ENCODE measurements at places on chromosomes 1 and 21.
A peak's percentile ranks its signal among the peaks of the same experiment; 100 is the strongest.

DNA sequence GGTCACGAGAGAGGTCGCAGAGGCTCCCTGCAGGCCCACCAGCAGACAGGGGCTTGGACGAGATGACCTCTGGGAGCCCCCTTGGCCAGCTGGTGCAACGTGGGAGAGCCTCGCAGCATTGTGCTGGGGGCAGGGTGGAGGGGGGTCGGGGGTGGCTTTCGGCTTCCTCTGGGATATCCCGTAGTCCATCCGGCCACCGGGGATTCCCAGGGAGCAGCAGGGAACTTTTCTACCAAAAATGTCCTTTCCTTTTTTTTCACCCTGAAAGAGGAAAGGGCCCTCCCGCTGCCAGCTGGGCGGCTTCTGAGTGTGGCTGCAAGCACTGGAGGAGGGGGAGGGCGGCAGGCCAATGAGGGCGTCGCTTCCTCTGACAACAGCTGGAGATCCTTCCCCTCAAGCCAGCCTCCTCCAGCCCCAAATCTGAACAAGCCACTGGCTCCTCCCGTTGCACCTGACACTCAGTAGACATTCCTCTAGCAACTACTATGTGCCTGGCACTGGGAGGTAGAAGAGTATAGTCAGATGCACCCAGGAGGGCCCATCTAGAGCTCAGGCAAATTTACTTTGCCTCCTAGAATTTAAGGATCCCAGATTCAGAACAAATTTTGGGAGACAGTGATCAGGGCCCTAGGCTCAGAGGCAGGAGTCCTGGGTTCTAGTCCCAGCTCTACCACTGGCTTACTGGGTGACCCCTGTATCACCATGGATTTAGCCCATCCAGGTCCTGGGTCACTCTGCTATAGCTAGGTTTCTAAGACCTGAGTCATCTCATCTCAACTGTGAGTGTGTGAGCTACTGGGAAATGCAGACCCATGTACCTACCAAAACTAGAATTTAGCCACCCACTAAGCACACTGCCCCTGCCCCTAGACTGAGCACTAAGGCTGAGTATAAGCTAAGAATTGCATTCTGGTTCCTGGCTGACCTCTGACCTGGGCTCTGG, 2.7 kb downstream of the MOB3C start:
- DNase-seq: peak; percentile 24

DNA sequence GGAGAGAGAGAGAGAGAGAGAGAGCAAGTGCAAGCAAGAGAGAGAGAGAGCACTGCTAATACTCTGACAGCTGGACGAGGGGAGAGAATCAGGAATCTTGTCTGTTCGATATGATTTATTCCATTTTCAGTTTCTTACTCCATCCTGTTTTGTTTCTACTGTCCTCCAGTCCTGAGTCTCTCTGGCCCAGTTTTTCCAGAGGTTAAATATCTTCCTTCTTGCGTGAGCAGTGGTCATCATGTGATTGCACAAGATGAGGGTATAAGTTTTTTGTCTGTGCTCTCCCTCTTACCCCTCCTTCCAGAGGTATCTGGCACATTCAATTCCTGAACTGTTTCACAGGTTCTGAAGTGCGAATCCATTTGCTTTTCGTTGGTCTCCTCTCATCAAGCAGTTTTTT, 16.8 kb downstream of the UBE2U start:
- no peak for DNase-seq

GRCh38 chr1:109826446-109826845, 62.7 kb upstream of the EPS8L3 start:
- DNase-seq: no peak

DNA sequence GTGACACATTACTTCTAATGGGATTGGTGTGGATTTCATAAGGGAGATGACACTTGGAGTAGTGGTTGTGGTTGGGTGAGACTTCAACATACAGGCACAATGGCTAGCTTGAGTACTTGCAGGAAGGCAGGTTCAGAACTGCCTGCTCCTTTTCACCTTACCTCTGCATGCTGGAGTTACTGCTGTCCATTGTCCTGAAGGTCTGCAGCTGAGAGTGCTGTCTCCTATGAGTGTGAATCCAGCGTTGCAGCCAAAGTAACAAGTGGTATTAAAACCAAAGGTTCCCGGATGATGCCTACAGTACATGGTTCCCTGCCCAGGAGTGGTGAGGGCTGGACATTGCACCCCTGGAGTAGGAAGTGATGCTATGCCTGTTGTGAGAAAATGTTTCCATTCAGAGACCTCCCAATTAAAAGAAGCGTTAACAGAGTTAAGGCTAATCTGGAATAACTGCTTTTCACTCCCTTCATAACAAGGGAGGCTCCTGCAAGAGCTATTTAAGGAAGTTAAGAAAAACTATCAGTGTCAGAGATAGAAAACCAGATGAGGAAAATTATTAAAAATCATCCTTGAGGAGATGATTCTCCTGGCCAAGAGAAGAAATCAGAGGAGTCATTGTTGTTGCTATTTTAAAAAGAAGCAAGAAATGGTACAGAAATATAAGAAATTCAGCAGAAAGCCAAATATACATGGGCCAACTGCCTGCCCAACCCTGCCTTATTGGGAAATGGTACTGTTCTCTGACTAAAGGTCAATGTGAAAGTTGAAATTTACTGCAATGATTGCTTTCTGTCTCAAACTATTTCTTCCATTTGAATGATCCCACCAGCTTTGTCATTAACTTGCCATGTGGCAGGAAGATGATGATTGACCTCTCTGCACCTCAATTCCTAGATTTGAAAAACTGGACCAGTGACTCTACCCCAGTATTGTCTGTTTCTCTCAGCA, 9.8 kb upstream of the F5 start:
- no peak for DNase-seq

DNA sequence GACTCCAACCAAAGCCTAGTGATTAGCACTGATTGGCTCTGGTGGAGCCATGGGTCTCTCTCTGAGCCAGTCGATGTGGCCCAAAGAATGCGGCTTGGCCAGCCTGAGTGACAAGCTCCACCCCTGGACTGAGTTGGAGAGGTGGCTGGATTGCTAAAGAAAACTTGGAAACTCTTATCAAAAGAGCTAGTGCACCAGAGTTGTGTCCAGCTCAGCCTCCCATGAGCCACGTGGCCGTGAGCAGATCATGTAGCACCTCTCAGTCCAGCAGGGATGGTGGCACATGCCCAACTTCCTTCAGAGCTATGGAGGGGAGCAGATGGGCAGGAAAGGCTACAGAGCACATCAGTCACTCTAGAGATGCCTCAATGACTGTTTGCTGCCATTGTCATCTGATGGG, 142.8 kb upstream of the VAMP3 start:
- no peak for DNase-seq

DNA sequence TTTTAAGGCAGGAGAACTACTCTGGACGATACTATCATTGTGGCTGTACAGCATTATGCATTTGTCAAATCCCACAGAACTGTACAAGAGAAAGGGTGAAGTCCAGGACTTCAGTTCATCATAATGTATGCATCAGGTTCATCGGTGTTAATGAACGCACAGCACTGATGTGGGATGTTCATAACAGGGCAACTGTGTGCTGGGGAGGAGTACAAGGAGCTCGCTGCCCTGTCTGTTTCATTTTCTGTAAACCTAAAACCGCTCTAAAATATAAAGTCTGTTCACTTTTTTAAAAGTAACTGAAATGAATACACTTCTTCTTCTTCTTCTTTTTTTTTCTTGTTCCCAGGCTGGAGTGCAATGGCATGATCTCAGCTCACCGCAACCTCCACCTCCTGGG, 25.0 kb downstream of the TMPRSS2 start:
- no peak for DNase-seq

DNA sequence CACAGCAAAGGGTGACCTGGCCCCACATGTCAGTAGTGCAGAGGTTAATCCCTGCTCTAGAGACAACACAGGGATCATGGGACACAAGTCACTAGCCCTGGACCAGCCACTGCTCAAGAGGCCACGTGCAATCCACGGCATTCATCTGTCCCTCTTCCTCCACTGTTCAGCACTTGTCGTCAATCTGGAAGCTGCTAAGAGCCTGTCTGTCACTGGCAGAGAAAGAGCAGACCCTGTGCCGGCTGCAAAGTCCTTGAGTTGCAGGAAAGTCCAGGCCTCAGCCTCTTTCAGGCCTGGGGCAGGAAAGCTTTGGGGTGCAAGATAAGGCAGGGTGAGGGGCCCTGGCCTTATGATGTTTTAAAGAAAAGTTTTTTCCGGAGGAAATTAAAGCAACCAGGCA, 16.7 kb downstream of the CELA2B start:
- no peak for DNase-seq

- DNase-seq: no peak
Measured at GRCh38 chr1:77056525-77056924, 162.7 kb downstream of the PIGK start.

DNA sequence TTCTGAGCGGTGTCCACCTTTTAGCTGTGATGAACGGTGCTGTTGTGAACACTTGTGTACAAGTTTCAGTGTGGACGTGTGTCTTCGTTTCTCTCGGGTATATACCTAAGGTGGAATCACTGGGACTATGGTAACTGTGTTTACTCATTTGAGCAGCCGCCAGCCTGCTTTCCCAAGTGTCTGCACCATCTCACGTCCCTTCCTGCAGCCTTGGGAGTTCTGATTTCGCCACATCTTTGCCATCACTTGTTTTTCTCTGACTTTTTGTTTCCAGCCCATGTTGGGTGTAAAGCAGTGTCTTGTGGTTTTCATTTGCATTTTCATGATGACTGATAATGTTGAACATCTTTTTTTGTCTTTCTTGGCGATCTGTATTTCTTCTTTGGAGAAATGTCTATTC, 40.4 kb downstream of the COL18A1 start:
- DNase-seq: no peak

GRCh38 chr1:246934765-246935164, 3.0 kb upstream of the AHCTF1 start:
- DNase-seq: no peak

DNA sequence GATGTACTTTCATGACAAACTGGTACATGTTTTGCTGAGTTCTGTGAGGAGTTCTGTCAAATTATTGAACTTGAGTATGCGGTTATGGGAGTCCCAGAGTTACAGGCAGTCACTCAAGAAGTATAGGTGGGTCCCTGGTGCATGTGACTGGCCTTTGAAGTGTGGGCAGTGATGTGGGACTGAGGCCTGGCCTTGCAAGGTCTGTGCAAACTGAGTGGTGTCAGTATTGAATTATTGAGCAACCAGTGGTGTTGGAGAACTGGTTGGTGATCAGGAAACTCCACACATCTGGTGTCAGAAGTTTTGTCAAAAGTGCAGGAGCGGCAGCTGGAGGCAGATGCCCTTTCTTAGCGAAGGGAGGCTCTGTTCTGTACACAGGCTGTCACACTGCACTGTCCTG, 5.2 kb downstream of the ZNF678 start:
- no peak for DNase-seq

GRCh38 chr1:114585231-114585630, 3.8 kb upstream of the BCAS2 start:
- DNase-seq: no peak

GRCh38 chr1:66840929-66841328, 39.9 kb upstream of the INSL5 start:
- no peak for DNase-seq

DNA sequence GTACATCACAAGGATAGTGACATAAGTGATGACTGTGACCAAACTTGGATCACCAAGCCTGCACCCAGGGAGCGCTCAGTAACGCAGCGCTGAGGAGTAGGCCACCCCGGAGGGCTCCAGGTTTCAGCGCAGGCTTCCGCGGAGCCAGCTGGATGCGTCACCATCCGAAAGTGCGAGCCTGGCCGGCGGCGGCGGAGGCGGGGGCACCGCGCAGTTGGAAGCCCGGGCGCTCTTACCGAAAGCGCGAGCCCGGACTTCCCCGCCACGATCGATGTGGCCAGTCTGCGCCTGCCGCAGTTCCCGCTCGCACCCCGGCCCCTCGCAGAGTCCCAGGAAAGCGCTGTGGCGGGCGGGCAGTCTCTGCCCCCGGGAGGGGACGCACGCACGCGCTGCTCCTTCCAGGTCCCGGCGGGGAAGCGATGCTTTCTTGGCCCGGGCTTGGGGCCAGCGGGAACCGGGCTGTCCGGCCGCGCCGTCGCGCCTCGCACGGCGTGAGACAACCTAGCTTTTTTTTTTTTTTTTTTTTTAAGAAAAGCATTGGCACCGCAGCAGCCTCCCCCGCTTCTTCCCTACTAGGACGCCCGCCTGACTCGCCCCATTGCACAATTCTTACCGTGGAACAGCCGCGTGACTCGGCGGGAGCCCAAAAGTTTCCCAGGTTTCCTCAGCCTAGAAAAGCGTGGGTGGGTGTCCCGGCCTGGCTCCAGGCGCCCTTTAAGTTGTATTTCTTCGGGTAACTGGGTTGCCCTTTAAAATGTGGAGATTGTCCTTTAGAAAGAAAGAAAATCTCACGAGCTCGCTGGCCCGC, 36.4 kb upstream of the JAK1 start:
- DNase-seq: peak; percentile 50

GRCh38 chr1:59814901-59815825, at the start of gene HOOK1:
TSS of gene HOOK1 (plus strand) at chr1:59814949. CDS start at chr1:59815118, 169 bp downstream.
- DNase-seq: no peak

DNA sequence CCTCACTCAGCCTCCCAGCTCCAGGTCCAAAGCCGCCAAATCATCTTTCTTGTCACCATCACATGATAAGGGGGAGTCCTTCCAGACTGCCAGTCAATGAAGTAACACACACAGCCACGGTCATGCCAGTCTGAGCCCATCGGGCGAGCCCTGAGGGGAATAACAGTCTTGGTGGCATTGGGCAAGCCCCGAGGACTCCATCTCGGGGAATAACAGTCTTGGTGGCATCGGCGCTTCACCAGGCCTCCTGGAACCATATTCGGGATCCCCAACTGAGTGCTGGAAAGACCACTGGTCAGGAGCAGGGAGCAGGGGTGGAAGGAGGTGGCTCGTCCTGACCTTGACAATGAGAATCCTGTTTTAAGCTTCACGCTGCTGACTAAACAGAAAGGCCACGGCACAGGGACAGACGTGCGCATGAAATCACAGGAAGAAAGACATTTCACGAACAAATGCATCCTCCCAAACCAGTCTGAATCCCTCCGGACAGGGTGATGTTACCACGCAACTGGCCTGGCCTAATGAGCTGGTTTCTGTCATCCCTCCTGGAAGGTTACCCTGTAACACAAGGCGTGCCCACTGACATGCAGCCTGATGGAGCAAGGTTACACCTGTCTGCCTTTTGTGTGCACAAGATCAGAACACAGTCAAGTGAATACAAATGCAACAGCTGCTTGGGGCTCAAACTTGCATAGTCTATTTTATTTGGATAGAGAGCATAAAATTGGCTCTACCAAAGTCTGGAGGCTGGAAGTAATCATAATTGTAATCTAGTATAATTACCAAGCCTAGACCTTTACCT, 517.4 kb downstream of the KIF26B start:
- DNase-seq: no peak

DNA sequence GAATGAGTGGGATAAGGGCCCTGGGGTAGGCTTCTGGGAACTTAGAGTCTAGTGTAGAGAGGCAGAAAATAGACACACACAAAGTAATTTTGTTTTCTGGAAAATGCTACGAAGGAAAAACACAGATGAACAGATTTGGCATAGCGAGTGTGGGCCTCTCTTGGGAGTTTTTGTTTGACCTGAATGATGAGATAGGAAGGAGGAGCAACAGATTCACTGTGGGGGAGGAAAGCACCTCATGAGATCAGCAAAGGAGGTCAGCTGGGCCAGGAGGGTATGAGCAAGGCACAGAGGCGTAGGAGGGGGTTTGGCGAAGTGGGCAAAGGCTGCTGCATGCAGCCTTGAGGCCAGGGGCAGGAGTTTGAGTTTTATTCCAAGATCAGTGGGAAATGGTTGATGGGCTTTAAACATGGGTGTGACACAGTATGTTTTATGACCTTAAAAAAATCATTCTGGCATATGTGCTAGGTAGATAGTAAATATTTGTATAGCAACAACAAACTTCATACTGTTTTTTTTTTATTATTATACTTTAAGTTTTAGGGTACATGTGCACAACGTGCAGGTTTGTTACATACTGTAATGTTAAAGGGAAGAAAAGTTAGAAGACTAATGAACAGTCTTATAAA, 57.9 kb downstream of the FGGY start:
- DNase-seq: no peak

- DNase-seq: no peak
Measured at GRCh38 chr21:21666689-21667088, 668.5 kb downstream of the NCAM2 start.
